Mononuclear cell (primary cell): ENCODE measurements at places on chromosomes 1 and 21. TPM values are rescaled to one million over a fixed set of nuclear protein-coding genes. Genes with fewer than 3 reads are reported as not detected.

SH3BGR gene
- total RNA-seq, result not detected

S100B gene
- total RNA-seq, result 20.8 TPM

CHIA gene
- under 0.01 TPM for total RNA-seq

PADI2 gene
- 9.1 TPM for total RNA-seq

ALX3 gene
- total RNA-seq, result not detected

LCE3E gene
- total RNA-seq, result not detected
